ENCODE measurements at places on chromosomes 5 and 9.

DNA sequence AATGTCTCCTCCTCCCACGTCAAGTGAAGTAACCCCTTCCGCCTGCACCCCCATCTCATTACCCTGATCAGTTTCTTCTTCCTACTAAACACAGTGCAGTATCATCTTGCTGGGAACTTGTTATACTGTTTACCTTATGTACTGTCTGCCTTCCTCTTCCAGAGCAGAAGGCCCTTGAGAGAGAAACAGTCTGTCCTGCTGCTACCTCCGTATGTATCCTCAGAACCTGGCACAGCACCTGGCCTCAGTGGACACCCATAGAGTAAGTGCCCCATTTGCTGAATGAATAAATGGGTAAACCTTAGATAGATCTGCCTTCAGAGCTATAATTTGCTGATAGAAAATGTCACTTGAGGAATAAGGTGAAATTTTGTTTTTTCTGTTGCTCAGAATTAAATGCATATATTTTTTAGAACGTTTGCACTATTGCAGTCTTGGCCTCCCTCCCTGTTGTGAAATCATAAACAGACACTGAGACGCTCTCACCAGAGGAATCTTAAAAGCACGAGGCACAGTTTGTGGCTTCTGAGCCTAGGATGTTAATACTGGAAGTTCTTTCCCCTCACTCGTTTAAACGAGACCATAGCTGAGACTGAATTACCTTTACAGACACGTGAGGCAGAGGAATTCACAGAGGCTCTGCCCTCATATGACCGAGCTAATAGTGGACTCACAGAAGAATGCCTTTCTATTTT is 223.1 kb upstream of the DAP start:
- DNase-seq, result peak; percentile 34

DNA sequence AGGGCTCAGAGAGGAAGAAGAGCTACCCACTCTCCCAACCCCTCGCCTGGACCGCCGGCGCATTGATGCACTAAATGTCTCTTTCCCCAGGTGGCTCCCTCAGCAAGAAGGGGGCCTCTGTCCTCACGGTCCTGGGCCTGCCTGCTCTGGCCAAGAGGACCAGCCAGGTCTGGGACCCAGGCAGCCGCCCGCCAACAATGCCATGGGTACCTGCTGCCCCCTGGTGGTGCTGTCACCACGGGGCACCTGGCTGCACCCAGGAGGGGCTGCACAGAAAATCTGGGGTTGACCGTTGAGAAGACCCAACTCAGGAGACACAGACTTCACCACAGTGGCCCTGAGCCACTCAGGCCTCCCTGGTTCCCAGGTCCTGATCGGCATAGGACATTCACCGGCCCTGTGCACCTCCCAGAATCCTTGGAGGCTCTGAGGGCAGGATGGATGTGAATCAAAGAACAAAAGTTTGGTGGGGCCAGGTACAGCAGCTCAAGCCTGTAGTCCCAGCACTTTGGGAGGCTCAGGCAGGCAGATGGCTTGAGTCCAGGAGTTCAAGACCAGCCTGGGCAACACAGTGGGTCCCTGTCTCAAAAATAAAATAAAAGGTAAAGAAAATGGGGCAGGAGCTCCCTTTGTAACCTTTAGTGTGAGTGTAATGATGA is 2.4 kb upstream of the VAV2 start:
- peak; percentile 66 for DNase-seq

GRCh38 chr5:8192840-8193239 is 323.9 kb downstream of the MTRR start:
- no peak for DNase-seq

DNA sequence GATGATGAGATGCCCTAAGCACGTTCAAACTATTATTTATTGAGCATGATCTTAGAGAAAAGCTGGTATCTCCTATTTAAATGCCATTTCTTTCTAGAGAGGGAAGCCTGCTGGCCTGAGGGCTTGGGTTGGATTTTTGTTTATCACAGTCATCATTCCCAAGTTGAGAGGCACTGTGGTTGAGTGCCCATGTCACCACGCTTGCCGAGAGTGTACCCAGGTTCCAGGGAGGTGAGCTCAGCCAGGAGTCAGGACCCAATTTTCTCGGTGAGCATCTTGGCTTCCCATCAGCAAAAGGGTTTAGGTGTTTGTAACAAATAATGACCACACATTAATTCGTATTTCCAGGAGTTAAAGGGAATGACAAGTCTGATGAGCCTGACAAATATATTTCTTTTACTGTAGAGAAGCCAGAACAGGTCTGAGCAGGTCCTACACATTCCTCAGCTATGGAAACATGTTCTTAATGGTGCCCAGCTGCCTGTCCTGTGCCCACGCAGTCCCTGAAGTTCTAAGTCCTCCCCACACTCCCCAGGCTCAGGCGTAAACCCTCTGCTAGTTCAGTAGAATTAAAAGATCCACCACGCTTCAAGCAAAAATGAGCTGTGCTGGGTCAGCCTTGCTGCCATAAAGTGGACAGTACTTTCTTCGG is 258.9 kb upstream of the IRX2 start:
- no peak for DNase-seq

GRCh38 chr9:93792358-93792757 is 162.8 kb downstream of the BARX1 start:
- no peak for DNase-seq

DNA sequence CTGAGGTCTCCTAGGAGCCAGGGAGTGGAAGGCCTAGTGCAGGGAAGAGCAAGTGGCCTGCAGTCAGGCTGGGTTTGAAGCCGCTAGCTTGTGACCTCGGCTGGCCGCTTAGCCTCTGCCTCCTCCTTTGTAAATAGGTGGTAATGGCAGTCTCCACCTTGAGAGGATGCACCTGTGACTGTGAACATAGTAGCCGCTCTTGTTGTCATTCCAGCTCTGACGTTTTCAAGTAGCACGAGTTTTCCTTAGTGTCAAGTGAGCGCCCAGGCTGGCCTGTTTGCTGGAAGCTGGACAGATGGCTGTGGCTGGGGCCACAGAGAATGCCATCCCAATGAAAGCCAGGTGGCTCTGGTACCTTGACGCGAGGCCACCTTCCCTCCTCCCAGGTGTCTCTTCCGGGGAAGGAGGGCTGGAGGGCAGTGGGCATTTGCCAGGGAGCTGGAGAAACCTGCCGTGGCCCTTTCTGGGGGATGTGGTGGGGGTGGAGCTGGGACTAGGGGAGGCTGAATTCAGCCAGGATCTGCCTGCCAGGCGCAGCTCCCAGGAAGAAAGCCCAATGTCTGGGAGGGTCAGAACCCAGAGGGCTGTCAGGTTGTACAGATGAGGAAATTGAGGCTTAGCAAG is 2.5 kb downstream of the ASS1 start:
- no peak for DNase-seq

DNA sequence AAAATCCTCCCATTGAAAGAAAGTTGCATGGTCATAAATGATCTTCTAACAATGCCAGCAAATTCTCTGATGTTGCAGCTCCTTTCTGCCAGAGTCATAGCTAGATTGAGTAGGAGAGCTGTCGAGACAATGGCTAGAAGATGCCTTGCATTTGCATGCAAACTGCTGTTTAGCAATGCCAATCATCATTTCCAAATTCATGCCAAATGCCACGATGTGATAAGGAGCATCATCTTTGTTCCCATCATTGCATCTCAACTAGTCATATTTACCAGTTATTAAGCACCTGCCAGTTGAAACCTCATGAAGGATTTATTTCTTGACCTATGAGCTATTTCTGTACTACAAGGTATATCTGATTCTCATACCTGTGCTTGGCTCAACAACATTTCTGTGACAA is 246.4 kb upstream of the PIK3R1 start:
- DNase-seq, result no peak

DNA sequence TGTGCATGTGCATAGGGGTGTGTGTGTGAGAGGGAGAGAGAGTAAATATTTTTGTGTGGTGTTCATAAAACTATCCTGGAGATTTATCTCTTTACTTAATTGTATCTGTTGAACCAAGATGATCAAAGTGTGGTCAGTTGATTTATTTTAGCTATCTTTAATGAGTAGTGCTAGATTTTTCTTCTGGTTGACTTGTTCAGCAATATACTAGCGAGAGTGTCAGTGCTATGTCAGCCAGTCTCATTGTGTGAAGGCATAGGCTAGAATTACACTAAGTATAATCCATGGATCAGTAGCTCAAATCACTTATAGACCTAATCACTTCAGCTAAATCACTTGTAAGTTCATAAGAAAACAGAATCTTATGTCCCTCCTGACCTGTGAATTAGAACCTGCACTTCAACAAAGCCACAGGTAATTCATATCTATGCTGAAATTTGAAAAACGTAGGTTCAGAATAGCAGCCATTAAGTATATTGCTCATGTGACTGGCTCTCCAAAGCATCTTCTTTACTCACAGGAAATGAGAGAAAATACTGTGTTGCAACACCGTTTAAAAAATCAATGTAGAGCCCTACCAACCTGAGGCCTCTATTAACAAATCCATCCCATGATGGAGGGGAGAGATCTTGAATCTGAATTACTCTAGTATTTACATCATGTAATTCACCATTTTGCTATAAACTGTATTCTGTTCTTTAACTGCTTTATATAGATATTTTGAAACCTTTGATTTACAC is 203.1 kb upstream of the ACTBL2 start:
- no peak for DNase-seq

- DNase-seq, result no peak
These were observed 61.8 kb downstream of the NR6A1 start for GRCh38 chr9:124709292-124709690.

DNA sequence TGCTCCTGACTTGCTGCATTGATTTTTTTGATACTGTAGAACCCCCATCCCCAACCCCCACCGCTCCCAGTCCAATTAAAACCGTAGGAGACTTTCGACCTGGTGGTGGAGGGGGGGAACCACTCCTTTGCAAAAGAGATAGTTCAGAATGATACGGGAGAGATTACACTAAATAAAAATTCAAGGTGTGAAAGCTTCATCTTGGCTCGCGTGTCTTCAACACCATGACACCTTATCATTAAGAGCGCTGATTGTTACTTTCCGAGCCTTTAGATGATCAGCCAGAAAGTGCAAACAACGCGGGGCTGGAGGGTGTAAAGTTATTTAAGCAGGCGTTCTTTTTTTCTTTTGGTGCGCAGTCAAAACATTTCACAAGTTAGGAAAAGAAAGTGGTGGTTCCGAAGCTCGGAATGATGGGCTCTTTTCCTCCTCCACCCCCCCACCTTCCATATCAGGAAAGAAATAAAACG is 1.3 kb upstream of the ZNF462 start:
- DNase-seq, result no peak

DNA sequence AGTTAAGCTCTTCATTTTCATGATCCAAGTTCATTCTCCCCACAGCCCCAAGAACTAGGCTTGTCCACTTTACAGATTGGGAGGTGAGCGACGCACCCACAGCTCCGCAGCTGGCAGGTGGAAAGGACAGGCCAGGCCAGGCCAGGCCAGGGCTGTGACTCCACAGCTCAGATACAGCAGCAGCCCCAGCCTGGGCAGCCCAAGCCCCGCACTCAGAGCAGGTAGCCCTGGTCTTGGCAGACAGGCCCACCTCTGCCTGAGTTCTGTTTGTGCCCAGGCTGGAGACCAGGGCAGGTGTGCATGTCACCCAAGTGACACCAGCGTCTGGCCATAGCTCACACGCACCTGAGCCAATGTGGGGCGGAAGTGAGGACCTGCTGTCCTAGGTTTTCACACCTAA is 124.7 kb downstream of the WNK2 start:
- no peak for DNase-seq

DNA sequence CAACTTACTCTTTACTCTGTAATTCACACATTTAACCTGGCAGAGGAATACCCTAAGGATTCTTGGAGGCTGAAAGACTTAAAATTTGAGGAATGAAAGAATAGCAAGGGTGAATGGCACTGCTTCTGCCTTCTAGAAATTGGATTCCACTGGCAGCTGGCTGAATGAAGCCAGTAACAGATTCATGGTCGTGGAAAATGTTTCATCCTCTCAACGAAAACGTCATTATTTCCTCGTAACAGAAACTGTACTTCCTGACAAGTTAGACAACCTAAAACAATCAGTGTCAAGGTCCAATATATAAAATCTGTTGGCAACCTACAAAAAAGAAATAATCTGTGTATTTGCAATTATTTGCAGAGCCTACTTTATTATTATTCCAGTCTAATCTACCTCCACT is 39.7 kb downstream of the BNC2 start:
- peak; percentile 2 for DNase-seq

DNA sequence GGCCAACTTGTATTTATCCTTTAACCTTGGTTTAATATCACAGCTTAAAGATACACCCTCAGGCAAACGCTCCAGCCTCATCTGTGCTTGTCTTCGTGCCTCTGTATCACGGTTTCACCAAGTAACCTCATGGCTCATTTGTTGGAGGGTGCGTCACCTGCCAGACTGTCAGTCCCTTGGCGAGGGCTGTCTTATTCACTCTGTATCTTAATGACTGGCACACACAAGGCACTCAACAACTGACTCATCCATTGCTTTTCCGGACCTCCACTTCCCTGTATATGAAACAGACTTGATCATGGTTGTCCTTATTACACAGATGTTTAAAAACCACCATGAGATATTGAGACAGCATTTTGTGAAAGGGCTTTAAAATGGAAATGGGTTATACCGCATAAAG is 28.0 kb downstream of the LCP2 start:
- no peak for DNase-seq

DNA sequence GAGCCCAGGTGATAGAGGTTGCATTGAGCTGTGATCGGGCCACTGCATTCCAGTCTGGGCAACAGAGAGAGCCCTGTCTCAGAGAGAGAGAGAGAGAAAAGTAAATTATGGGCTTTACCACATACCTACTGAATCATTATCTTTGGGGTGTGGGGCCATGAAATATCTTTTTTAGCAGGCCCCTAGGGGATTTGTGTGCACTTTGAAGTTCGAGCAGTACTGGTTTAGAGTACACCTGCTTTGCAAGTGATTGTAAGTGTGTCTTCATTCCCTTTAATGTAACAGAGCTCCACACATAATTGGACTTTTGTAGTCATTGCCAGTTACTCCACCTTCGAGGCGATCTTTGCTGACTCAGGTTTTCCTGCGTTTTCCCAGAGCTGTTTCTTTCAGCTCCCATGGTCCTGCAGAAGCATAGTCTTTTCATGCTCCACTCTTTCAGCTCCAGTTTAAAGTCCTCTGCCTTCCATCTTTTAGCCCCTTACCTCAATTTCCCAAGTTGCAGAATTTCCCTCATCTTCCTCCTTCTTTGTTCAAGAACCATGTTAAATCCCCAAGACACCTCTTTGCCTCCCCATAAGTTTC is 24.0 kb upstream of the FRMPD1 start:
- DNase-seq, result no peak

DNA sequence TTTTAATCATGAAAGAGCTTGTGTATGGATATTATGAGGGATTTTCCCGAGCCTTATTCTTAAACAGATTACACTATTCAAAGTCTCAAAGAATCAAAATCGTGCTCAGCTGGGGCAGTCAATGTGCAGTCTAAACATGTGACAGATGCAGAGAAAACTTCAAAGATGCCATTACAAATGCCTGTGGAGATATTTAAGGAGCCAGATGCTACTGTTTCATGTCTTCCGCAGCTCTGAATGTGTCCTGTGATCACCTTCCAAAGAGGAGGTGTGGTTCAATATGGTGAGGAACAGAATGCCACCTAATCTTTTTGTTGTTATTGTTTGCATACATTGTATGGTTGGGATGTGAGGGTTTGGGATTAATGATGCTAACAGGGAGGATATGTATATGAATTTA is 593.3 kb upstream of the ARRDC3 start:
- peak; percentile 46 for DNase-seq

GRCh38 chr5:65704621-65705239 is 17.2 kb downstream of the SGTB start:
- no peak for DNase-seq

Measured in NCI-H2171 treated with DMSO at 0.1 percent for 48 hours (cell line).